ENCODE measurements at places on chromosomes 7 and 10. TPM values are rescaled to one million over a fixed set of nuclear protein-coding genes. Genes with fewer than 3 reads are reported as not detected.

Gene FZD1
- total RNA-seq = 19.7 TPM

Gene ERCC6
- total RNA-seq = 11.6 TPM

Gene HTR7
- total RNA-seq = 0.75 TPM

Gene CLDN4
- 0.65 TPM for total RNA-seq

Gene FXYD4
- total RNA-seq = not detected

GRCh38 chr7:107021600-107021999, 22.9 kb upstream of the PRKAR2B start:
- DNase-seq = no peak

- DNase-seq = no peak
Measured at GRCh38 chr10:128626397-128627000, 500.3 kb upstream of the MKI67 start.

DNA sequence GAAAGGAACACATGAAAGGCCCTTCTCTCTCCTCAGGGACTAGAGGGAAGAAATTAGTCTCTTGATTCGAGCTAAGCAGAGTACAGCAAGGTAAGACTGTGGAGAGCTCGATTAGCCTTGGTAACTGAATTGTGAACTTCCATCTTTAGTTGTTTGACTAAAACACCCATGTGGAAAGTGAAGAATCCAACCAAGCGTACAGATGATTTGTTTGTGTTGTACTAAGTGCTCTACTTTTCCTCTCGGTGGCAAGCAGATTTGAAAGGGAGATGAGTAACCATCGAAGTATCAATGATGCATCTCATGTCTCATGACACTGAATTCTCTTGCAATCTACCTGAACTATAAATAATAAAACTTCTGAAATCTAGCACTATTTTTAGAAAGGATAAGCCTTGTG, 80.7 kb downstream of the FZD1 start:
- no peak for DNase-seq

DNA sequence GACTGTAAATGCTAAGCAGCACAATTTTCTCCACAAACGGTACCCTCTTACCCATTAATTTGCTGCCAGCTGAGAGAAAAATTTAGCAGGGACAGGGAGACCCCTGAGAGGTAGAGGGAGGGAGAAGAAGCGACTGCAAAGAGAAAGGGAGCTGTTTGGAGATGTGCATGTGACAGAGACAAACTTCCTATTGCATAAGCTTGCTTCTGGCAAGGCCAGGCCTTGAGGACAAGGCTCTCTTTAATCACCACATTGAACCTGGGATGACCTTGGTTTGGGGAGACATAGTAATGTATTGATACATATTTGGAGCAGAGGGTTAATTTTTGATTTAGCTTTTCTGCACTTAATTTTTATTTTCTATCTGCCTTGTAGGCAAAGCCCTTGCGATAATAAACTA, 31.1 kb upstream of the HIBADH start:
- DNase-seq = no peak

DNA sequence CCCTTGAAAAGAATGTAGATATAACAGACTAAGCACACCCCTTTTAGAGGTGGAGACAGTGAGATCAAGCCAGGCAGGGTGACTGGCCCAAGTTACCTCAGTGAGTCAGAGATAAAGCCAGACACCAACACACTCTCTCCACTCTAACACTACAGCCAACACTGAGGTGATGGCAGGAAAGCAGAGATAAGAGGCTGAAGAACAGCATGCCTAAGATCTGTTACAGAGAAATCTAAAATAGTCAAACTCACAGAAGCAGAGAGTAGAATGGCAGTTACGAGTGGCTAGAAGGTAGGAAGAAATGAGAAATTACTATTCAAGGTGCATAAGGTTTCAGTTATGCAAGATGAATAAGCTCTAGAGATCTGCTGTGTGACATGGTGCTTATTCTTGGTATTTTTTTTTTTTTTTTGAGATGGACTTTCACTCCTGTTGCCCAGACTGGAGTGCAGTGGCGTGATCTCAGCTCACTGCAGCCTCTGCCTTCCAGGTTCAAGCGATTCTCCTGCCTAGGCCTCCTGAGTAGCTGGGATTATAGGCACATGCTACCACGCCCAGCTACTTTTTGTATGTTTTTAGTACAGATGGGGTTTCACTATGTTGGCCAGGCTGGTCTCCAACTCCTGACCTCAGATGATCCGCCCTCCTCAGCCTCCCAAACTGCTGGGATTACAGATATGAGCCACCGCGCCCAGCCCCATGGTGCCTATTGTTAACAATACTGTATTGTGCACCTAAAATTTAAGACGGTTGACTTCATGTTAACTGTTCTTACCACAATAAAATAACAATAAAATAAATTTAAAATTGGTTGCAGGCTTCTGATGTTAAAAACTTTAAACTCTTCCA, 28.7 kb downstream of the ICA1 start:
- DNase-seq = no peak

- DNase-seq = no peak
Measured at GRCh38 chr10:14779001-14779651, 4.4 kb upstream of the FAM107B start.

DNA sequence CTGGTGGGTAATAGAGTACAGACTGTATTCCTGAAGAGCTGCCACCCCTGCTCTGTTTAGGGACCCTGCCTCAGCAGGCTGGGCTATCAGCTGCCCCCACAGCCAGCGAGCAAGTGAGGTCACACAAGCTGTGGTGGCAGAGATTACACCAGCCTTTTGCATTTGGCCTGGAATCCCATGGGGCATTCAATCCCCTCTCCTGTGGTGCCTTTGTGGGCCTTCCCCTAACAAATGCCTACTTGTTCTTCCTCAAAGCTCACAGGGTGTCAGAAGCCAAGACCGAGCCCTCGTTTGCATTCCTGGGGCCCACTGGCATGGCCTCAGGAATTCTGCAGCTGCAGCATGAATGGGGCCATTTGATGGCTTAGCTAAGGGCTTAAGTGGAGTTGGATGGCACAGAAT, 212.7 kb upstream of the PHYHIPL start:
- DNase-seq = no peak

GRCh38 chr10:78749898-78750297, 318.9 kb upstream of the ZMIZ1 start:
- DNase-seq = no peak

GRCh38 chr10:117254774-117255735, 14.1 kb downstream of the SLC18A2 start:
- DNase-seq = no peak

- DNase-seq = no peak
Measured at GRCh38 chr7:1567896-1568510, 1.8 kb downstream of the PSMG3 start.

DNA sequence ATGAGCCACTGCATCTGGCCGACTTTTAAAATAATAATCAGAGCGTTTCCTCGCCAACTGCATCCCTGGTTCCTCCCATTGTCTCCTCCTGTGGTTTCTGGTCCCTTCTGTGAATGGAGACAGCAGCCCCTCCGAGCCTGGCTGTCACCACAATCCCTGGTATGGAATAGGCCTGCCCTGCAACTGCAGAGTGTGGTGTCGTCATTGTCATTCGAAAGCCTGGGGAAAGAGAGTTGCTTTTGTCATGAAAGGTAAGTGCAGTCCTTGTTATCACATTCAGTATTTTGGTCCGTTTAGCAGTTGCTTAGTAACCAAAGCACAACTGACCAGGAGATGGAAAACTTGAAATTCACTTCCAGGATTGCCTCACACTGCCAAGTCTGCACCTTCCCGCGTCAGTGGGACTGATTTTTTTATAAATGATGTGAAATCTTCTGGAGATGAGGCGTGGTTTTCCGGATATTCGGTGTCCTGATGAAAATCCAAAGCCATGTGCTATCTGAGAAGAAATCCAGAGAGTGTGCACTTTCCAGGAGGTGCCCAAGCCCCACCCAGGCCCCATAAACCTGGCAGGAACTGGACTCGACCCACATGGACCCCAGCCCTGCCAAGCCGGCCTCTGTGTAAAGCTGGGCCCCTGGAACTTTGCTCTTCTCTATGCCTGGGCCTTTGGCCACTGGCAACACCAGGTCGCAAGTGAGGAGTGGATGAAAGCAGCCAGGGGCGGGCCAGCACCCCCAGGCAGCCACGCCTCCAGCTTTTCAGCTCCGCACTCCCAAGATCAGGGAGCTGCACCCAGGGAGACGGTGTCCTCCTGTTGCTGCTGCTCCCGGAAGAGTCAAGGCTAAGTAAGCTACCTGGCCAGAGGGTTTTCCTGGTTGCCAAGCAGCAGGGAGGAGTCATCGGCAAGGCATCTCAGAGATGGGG, 133.7 kb upstream of the SH2B2 start:
- no peak for DNase-seq

- DNase-seq = no peak
Measured at GRCh38 chr7:13093160-13093559, 405.7 kb downstream of the ARL4A start.

DNA sequence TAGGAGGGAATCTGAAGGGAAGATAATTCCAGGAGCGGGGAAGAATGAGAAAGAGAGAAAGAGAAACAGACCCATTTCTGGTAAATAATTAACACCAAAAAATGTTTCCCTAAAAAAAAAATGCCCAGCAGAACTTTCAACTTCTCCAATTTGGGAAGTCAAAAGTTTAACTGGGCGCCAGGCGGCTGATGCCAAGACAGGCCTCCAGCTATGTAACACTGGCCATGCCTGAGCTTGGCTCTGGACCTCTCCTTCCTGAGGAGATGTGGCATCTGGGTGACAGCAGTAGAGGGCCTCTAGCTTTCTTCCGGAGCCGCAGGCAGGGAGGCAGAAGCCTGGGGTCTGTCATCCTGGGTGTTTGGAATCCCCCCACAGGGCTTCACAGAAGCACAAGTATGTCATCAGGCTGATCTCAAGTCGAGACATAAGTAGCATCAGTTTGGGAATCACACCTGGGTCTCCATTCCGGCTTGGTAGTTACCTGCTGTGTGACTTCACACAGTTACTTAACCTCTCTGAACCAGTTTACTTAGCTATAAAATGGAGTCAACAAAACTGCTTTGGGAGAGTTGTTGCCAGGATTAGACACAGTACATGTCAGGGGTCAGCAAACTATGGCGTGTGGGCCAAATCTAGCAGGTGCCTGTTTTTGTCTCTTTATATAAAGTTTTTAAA, 50.5 kb upstream of the TCF7L2 start:
- DNase-seq = no peak

GRCh38 chr7:149766135-149766675, 7.2 kb downstream of the ZNF467 start:
- DNase-seq = no peak

GRCh38 chr10:31694929-31695837, 233.4 kb downstream of the ARHGAP12 start:
- DNase-seq = no peak

GRCh38 chr10:43205681-43206390, 61.0 kb downstream of the RASGEF1A start:
- DNase-seq = peak; percentile 5

- no peak for DNase-seq
Measured at GRCh38 chr10:130371666-130372065, 235.5 kb downstream of the GLRX3 start.

Measured in omental fat pad (tissue), 4 donors.